ENCODE measurements at places on chromosomes 1 and 21.
A peak's percentile ranks its signal among the peaks of the same experiment; 100 is the strongest.

GRCh38 chr1:156490401-156491032, 10.1 kb downstream of the MEF2D start:
- no peak for DNase-seq

DNA sequence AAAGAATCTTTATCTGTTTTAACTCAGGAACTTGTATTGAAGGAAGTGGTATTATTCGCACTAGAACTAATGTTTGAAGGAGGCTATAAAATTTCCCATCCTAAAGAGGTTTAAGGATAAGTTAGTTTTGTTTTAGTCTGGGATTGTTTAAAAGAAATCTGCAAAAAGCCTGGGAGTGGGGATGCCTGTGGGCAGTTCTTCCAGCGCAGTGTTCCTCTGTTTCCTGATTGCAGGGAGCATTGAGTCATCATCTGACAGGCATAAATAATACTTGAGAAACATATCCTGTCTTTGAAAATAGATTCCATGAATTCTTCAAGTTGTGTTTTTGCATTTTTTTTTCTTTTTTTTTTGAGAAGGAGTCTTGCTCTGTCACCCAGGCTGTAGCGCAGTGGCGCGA, 350.8 kb upstream of the PTBP2 start:
- peak; percentile 66 for DNase-seq

GRCh38 chr1:221344693-221345092, 397.2 kb downstream of the DUSP10 start:
- no peak for DNase-seq

- no peak for DNase-seq
These were observed 196.6 kb downstream of the MATN1 start for GRCh38 chr1:30526652-30527345.

DNA sequence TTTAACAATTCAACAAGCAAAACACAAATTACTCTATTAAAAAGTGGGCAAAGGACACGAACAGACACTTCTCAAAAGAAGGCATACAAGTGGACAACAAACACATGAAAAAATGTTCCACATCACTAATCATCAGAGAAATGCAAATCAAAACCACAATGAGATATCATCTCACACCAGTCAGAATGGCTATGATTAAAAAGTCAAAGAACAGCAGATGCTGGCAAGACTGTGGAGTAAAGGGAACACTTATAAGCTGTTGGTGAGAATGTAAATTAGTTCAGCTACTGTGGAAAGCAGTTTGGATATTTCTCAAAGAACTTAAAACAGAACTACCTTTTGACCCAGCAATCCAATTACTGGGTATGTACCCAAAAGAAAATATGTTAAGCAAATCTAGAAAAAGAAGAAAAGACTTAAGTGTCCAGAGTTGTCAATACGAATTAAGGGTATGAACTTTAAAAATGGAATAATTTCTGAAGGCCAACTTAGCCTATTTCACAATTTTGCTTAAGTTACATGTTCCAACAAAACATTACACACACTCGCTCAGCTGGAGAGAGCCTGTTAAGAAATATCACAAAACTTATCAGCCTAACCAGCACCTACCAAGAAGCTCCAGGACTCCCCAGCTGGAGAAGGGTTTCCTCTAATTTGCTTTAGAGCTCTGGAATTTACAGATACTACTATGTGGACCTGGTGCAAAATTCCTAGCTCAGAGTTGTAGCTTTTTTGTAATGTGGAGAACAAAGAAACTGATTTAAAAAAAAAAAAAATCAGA, 232.1 kb downstream of the DUSP10 start:
- DNase-seq = no peak

- peak; percentile 28 for DNase-seq
These were observed 2.6 kb upstream of the MFN2 start for GRCh38 chr1:11977625-11978024.

DNA sequence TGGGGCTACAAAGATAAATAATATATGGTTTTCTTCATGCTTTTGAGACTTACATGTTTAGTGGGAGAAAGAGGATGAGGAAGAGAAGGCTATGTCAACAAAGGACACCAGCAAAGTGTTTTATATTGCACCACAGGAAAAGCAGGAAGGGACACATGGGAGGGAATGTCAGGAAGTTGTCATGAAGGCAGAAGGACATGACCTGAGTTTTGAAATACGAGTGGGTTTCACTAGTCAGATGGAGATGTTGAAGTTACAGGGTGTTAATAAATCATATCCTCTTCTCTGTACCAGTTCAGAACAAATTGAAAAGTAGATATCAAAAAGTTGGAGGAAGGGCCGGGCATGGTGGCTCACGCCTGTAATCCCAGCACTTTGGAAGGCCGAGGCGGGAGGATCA, 18.2 kb upstream of the AGO1 start:
- no peak for DNase-seq

GRCh38 chr21:45011426-45011825, 63.0 kb upstream of the ADARB1 start:
- no peak for DNase-seq

GRCh38 chr1:18468570-18468969, 12.2 kb upstream of the KLHDC7A start:
- DNase-seq = no peak

GRCh38 chr1:237650809-237651208, 239.9 kb downstream of the ZP4 start:
- DNase-seq = no peak

- peak; percentile 34 for DNase-seq
These were observed 186.1 kb downstream of the CLEC20A start for GRCh38 chr1:178310685-178311105.

DNA sequence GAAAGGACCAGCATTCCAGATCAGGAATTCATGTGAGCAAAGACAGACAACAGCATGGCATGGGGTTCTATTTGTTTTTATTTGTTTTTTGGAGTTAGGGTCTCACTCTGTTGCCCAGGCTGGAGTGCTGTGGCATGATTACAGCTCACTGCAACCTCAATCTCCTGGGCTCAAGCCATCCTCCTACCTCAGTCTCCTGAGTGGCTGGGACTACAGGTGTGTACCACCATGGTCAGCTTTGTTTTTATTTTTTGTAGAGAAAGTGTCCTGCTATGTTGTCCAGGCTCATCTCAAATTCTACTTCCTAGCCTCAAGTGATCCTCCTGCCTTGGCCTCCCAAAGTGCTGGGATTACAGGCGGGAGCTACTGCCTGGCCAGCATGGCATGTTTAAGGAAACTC, 9.7 kb upstream of the CAMK2N1 start:
- DNase-seq = no peak

- DNase-seq = no peak
These were observed 54.5 kb upstream of the PPM1J start for GRCh38 chr1:112769611-112770010.

Data from AG04449 (cell line).